ENCODE measurements at places on chromosomes 4 and X.

- DNase-seq: no peak
Measured at GRCh38 chrX:69186651-69187050, 21.4 kb upstream of the PJA1 start.

- no peak for DNase-seq
Measured at GRCh38 chrX:107167163-107167921, 38.9 kb downstream of the NUP62CL start.

- no peak for DNase-seq
Measured at GRCh38 chr4:7711307-7711963, 228.2 kb downstream of the AFAP1 start.

DNA sequence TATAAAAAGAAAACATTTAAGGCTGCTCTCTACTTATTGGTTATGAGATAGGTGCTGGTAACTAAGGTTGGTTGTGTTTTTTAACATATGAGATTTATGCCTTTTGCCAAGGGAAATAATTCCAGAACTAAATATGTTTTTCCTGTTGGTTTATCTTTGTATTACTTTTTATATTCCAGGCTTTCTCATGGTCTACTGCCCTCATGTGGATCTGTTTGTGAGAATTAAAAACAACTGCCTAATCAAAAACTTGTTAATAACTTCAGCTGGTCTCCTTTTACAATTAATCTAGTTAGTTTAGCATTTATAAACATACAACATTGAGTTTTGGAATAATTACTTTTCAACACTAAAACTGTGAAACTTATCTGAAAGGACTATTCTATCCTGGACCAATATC is 1208.3 kb downstream of the ADGRL3 start:
- no peak for DNase-seq

GRCh38 chrX:153320555-153321184 is 897 bp downstream of the PNMA6F start:
- no peak for DNase-seq

DNA sequence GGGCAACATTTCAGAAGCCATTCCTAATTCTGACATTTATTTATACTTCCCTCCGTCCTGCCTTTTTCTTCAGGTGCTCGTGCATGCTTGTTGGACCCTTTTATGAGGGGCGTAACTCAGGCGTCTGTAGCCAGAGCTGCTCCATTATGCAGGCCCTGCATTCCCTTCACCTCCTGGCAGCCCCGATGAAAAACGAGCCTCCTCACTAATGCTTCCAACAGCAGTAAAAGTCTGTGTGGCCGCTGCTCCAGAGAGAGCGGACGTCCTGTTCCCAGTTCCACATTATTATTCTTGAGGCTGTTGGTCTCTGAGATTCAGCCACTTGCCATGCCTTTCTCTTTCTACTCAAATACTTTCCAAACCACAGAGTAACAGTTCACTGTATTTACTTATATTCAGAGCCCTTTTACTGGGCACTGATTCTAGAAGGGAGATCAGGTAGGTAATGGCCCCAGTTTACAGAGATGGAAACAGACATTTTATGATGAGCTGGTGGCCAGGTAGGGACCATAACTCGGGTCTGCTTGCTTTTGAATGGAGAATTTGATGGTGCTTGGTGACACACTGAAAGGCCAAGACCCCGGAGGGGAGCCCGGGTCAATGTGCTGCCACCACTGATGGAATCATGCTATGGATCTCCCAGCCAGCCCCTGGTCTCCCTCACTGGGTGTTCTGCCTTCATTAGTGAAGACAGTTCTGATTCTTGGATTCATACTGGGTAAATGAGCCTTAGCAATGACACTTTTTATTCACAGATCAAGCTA is 101.0 kb downstream of the GATB start:
- DNase-seq: no peak

DNA sequence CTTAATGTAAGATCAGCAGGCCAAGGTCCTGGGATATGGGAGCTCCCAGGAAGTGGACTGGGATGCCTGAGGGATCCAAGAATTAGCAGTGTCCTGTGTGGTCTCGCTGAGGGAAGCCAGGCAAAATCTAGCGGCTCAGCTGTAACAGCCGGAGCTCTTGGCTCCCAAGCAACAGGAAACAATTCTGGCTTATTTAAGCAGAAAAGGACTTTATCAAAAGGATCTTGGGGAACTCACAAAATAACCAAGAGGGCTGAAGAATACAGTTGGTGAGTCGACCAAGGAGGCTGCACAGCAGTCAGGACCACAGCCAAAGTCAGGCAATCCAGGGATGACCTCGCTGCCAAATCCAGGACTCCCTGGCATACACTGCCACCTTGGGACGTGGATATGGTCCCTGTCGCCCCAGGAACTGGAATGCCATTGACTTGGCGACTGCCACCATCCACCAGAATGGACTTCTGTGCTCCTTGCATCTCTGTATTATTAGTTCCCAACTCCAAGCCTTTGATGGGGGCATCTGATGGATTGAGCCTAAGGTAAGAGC is 165.3 kb upstream of the BCOR start:
- DNase-seq: no peak

GRCh38 chr4:81504112-81505003 is 32.7 kb upstream of the RASGEF1B start:
- DNase-seq: no peak

GRCh38 chrX:2658585-2659292 is 32.4 kb upstream of the CD99 start:
- DNase-seq: no peak

DNA sequence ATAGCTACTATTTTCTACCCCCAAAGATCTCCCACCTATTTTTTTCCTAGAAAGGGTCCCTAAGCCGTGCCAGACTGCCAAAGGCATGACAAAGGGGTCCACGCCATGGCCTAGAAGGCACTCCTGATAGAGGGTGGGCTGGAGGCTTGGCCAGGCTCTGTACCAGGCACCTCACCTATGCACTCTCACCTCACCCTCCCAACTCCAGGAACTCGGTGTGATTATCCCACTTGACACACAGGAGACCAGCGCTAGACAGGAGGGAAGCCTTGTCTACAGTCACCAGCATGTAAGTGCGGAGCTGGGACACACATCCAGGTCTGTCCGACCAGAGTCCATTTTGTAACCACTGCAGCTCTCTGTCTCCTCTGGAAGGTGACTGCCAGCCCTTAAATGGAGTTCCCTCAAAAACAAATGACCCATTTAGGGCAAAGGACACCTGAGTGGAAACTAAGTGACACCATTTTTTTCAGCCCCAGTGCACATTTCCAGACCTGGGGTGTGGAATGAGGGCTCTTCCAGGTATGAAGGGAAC is 106.4 kb downstream of the RTL5 start:
- DNase-seq: no peak

GRCh38 chr4:63787326-63787725 is 621.9 kb downstream of the TECRL start:
- no peak for DNase-seq

GRCh38 chr4:78058591-78059523 is 1.7 kb downstream of the FRAS1 start:
- no peak for DNase-seq

DNA sequence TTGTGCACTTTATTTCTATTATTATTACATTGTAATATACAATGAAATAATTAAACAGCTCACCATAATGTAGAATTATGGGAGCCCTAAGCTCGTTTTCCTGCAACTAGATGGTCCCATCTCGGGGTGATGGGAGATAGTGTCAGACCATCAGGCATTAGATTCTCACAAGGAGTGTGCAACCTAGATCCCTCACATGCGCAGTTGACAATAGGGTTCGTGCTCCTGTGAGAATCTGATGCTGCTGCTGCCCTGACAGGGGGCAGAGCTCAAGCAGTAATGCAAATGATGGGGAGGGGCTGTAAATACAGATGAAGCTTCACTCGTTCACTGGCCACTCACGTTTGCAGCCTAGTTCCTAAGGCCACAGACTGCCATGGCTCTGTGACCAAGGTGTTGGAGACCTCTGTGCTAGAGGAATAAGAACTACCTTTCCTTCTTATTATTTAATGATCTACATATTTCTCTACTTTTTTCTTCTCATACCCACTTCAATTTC is 492.9 kb upstream of the INTU start:
- DNase-seq: no peak

- no peak for DNase-seq
Measured at GRCh38 chr4:138003248-138003647, 238.9 kb downstream of the SLC7A11 start.

DNA sequence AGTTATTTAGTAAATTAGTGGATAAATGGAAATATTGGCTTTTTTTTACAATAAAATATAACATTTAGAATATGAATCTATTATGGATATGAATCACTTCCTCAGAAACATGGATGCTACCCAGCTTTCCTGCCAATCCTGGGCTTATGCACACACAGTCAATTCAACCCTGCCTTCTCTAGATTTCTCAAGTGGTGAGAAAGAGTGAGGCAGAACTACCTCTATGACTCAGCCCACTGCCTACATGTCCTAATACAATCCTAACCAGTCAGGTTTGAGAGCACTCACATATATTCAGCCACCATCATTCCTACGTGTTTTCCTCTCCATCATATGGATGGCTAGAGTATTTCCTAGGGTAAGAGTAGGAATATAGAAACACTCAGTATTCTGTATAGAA is 91.1 kb upstream of the ANKRD50 start:
- no peak for DNase-seq

Data from effector memory CD8-positive, alpha-beta T cell (primary cell).